ENCODE measurements at places on chromosomes 16 and 17.
A peak's percentile ranks its signal among the peaks of the same experiment; 100 is the strongest.

GRCh38 chr17:55564081-55564480 lies 52.8 kb upstream of the SMIM36 start:
- DNase-seq: peak; percentile 75

GRCh38 chr17:75032720-75033280 lies 14.0 kb downstream of the ATP5PD start:
- no peak for DNase-seq

GRCh38 chr16:47590472-47590871 lies 129.3 kb downstream of the PHKB start:
- DNase-seq: no peak

- DNase-seq: no peak
Measured at GRCh38 chr17:57589151-57590034, 155.7 kb downstream of the CCDC182 start.

DNA sequence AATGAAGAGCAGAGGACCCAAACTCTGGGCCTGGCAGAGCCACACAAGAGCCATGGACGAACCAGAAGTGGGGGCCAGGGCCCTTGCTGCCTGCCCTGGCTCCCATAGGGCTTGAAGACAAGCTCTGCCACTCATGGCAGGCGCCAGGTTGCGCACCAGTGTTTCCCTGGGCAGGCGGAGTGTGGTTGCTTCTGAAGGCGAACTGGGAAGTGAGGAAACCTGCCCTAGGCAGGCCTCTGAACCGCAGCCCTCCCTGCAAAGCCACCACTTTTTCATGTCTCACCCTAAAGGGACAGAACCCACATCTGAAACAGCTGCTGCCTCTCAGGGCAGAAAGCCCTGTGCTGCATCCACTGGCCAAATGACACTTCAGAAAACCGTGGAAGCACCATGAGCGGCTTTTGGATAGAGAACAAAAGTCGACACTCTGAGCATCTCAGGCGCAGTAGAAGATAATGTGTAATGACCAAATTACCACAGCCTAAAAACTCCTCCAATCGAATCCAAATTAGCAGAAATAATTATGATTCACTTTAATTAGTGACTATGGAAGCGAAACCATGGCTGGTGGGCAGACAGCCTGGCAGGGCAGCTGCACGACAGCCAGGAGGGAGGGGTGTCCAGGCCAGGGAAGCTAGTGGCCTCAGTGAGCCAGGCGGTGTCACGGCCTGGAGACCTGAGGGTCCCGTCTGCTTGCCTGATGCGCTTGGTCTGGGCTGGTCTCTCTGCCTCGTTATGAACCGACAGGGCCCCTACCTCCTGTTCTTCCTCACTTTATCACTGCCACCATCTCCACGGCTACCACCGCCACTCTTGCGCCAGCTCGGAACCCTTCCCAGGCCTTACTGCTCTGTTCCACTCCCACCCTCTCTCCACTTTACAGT lies 59.1 kb downstream of the PRMT7 start:
- no peak for DNase-seq

DNA sequence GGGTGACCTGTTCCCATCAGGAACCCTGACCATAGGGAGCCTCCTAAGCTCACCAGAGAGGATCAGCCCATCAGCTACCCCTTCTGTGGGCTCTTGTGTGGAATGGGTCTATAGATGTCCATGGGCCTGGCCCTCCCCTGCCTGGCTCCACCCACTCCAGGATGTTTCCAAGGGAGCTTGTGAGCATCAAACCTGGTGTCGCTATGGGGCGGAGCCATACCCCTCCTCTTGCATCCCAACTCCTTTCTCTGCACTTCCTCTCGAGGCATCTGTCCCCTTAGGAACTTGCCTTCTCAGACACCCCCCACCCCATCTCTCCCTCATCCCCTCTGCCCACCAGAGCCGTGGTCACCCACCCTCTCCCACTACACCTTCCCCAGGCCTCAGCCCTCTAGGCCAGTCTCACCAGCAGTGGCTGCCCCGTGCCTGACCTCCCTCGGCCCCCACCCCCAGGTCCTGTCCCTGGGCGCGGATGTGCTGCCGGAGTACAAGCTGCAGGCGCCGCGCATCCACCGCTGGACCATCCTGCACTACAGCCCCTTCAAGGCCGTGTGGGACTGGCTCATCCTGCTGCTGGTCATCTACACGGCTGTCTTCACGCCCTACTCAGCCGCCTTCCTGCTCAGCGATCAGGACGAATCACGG lies 10.4 kb downstream of the KCNH6 start:
- no peak for DNase-seq

DNA sequence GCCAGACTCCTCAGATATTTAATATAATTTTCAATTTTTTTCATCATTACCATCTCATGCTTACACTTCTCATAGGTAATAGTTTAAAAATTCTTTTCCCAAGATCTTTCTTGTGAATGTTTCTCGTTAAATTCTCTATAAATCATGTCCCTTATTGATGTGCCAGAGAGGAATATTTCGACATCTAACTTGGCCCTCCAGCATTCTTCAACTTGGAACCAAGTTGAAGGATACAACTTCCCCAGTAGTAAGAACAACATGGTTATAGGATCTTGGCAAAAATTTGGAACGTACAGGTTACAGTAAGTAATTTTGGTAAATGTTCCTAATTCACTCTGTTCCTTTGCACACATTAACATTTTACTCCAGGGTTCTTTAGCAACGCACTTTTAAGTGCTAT lies 731.8 kb downstream of the CDH11 start:
- DNase-seq: no peak

- no peak for DNase-seq
Measured at GRCh38 chr17:72297326-72298115, 176.7 kb downstream of the SOX9 start.

DNA sequence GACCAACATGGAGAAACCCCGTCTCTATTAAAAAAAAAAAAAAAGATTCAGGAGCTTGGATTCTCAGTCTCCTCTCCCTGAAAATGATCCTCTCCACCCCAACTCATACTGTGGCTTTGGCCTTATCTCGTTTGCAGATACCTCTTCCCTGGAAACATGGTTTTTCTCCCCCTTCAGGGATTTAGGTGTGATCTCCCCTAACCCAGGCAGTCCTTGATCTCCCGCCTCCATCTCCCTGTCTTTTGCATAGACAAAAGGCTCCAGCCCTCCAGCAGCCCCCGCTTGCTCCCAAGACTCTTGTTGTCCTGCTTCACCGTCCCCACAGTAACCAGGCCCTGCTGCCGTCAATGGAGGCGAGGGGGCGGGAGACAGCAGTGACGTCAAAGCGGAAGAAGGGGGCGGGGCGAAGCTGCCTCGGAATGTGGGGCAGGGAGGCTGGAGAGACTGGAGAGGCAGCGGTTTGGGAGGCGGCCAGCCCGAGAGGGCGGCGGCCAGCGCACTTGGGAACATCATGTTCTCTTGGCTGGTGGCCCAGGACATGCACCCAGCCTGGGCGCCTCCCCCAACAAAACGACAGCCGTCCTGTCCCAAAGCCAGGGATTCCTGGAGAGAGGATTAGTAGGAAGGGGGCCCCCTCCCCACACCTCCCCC lies 1.9 kb upstream of the PER1 start:
- DNase-seq: peak; percentile 97

- no peak for DNase-seq
Measured at GRCh38 chr17:45662432-45662831, 121.7 kb upstream of the CRHR1 start.

DNA sequence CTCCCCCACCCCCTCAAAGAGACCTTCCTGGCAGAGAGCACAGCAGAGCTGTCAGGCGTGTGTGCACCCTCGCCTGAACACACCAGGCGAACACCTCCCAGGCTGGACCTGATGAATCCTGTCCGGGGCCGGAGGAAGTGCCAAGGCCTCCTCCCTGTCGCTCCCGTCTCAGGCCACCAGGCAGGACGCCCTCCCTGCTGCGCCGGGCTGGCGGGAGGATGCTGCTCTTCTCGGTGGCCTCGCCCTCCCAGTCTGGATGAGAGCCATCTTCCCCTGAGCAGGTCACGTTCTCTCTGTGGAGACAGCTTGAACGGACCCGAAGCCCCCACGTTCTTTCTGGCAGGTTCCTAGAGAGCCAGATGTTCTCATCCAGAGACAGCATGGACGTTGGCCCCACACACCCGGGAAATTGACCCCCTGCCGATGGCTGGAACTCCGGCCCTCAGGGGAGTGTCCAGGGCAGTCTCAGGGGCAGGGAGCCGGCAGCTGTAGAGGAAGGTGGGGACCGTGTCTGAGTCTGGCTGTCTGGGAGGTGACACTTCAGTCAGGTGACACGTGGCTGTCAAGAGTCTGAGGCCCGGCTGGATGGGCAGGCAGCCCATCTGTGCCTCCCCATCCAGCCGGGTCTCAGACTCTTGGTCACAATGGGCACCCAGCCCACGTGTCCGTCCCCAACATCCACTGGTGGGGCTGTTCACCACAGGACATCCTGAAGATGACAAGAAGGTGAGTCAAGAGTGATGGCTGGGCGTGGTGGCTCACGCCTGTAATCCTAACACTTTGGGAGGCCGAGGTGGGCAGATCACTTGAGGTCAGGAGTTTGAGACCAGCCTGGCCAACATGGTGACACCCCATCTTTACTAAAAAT lies 5.0 kb upstream of the TIMP2 start:
- peak; percentile 50 for DNase-seq

- no peak for DNase-seq
Measured at GRCh38 chr17:30545024-30545423, 67.8 kb downstream of the GOSR1 start.
